MG63 (cell line): ENCODE measurements at places on chromosomes 6 and 20. TPM values are rescaled to one million over a fixed set of nuclear protein-coding genes. Genes with fewer than 3 reads are reported as not detected.

HCK gene
- total RNA-seq = not detected in 2 replicates

CLPSL1 gene
- not detected in 2 replicates for total RNA-seq

EFCAB8 gene
- total RNA-seq = not detected in 2 replicates

KCNK5 gene
- total RNA-seq = 2.4 and 2.8 TPM in 2 replicates

APCDD1L gene
- not detected in 2 replicates for total RNA-seq

LIN28B gene
- not detected in 2 replicates for total RNA-seq

CCN6 gene
- total RNA-seq = not detected in 2 replicates

PACSIN1 gene
- not detected in 2 replicates for total RNA-seq

RAD21L1 gene
- total RNA-seq = 0.10 and 2.4 TPM in 2 replicates

TSHZ2 gene
- not detected in 2 replicates for total RNA-seq

GNMT gene
- total RNA-seq = not detected in 2 replicates

PRSS16 gene
- 0.33 TPM in 1 of 2 replicates, not detected in the other for total RNA-seq

PRSS35 gene
- total RNA-seq = 0.72 and 1.2 TPM in 2 replicates

TINAG gene
- total RNA-seq = not detected in 2 replicates

IL17A gene
- not detected in 2 replicates for total RNA-seq

SYNDIG1 gene
- 0.07 and 0.33 TPM in 2 replicates for total RNA-seq

BTN1A1 gene
- total RNA-seq = not detected in 2 replicates

PROKR2 gene
- total RNA-seq = not detected in 2 replicates

EYA4 gene
- 6.1 and 12.0 TPM in 2 replicates for total RNA-seq

SLC17A9 gene
- total RNA-seq = not detected in 2 replicates

C6orf58 gene
- total RNA-seq = not detected in 2 replicates

SALL4 gene
- not detected in 2 replicates for total RNA-seq

LINC00237 gene
- not detected in 2 replicates for total RNA-seq

TGM3 gene
- total RNA-seq = not detected in 2 replicates

SLA2 gene
- not detected in 2 replicates for total RNA-seq

PGC gene
- total RNA-seq = not detected in 2 replicates

F13A1 gene
- total RNA-seq = not detected in 2 replicates
